Dorsolateral prefrontal cortex (tissue), 122 donors: ENCODE measurements at places on chromosomes 2 and 18. TPM values are rescaled to one million over a fixed set of nuclear protein-coding genes. Genes with fewer than 3 reads are reported as not detected.

The VWC2L gene
- 9.5 TPM for total RNA-seq

The IL18RAP gene
- total RNA-seq, result not detected

The FOXI3 gene
- total RNA-seq, result not detected

The CTIF gene
- total RNA-seq, result 247 TPM

The FAM237A gene
- total RNA-seq, result not detected

The NPHP1 gene
- total RNA-seq, result 4.6 TPM

The BCL11A gene
- total RNA-seq, result 157 TPM

The TP53I3 gene
- 5.3 TPM for total RNA-seq
